Epithelial cell of alveolus of lung (primary cell): ENCODE measurements at places on chromosomes 16 and 17. TPM values are rescaled to one million over a fixed set of nuclear protein-coding genes. Genes with fewer than 3 reads are reported as not detected.

The GGNBP2 gene
- total RNA-seq: 30.8 and 36.2 TPM in 2 replicates

The G6PC1 gene
- not detected in 2 replicates for total RNA-seq

The NACA2 gene
- not detected in 2 replicates for total RNA-seq

The STX1B gene
- total RNA-seq: 0.91 and 7.0 TPM in 2 replicates

The CCL7 gene
- 2.4 and 10.0 TPM in 2 replicates for total RNA-seq

The CFAP52 gene
- total RNA-seq: not detected in 2 replicates

The SLC2A4 gene
- total RNA-seq: 0.13 and 0.96 TPM in 2 replicates

The PTX4 gene
- total RNA-seq: not detected in 2 replicates

The BCAS3 gene
- 7.1 and 15.4 TPM in 2 replicates for total RNA-seq

The KRTAP4-5 gene
- not detected in 2 replicates for total RNA-seq

The ARL17A gene
- total RNA-seq: 2.2 and 7.7 TPM in 2 replicates

The CRAMP1 gene
- 5.6 and 11.0 TPM in 2 replicates for total RNA-seq

The GNGT2 gene
- total RNA-seq: 1.4 TPM in 1 of 2 replicates, not detected in the other

The OR1A1 gene
- total RNA-seq: not detected in 2 replicates

The MMP25 gene
- 0.13 TPM in 1 of 2 replicates, not detected in the other for total RNA-seq

The TMEM220 gene
- total RNA-seq: 1.4 and 8.9 TPM in 2 replicates

The KCNJ2 gene
- total RNA-seq: 1.7 and 3.7 TPM in 2 replicates

The TNFSF12 gene
- total RNA-seq: 16.0 and 20.4 TPM in 2 replicates

The OR3A3 gene
- total RNA-seq: not detected in 2 replicates

The C1QTNF8 gene
- total RNA-seq: not detected in 2 replicates

The CCL17 gene
- not detected in 2 replicates for total RNA-seq

The PRCD gene
- total RNA-seq: 3.7 and 14.2 TPM in 2 replicates

The CMTM3 gene
- total RNA-seq: 60.4 and 80.2 TPM in 2 replicates

The TK1 gene
- total RNA-seq: 64.4 and 183 TPM in 2 replicates

The CEP295NL gene
- 0.13 TPM in 1 of 2 replicates, not detected in the other for total RNA-seq

The C16orf46 gene
- 0.13 and 0.88 TPM in 2 replicates for total RNA-seq

The OR1F1 gene
- not detected in 2 replicates for total RNA-seq

The CLEC18A gene
- 0.08 and 0.13 TPM in 2 replicates for total RNA-seq

The NLRC5 gene
- 7.3 and 9.6 TPM in 2 replicates for total RNA-seq

The TP53TG3B gene
- not detected in 2 replicates for total RNA-seq

The CRISPLD2 gene
- total RNA-seq: 113 and 252 TPM in 2 replicates

The CSH1 gene
- total RNA-seq: not detected in 2 replicates

The DRC3 gene
- 0.40 and 1.4 TPM in 2 replicates for total RNA-seq

The RHBDF1 gene
- 28.1 and 42.7 TPM in 2 replicates for total RNA-seq

The RMI2 gene
- 10.9 and 18.0 TPM in 2 replicates for total RNA-seq

The CNGB1 gene
- total RNA-seq: under 0.01 TPM in 1 of 2 replicates, not detected in the other

The SLFN5 gene
- 42.8 and 49.8 TPM in 2 replicates for total RNA-seq

The ADAMTS18 gene
- total RNA-seq: 0.16 and 1.3 TPM in 2 replicates

The LUC7L3 gene
- total RNA-seq: 8.5 and 41.8 TPM in 2 replicates

The LRRC59 gene
- total RNA-seq: 92.0 and 210 TPM in 2 replicates

The WWP2 gene
- 18.7 and 23.8 TPM in 2 replicates for total RNA-seq

The COX6A2 gene
- not detected in 2 replicates for total RNA-seq

The MPP3 gene
- total RNA-seq: 4.1 and 4.8 TPM in 2 replicates

The HEATR9 gene
- total RNA-seq: not detected in 2 replicates

The SOX15 gene
- total RNA-seq: 0.52 and 2.8 TPM in 2 replicates

The SPAG9 gene
- total RNA-seq: 32.3 and 43.4 TPM in 2 replicates

The PRSS8 gene
- total RNA-seq: 4.1 TPM in 1 of 2 replicates, not detected in the other

The TRPV3 gene
- total RNA-seq: 0.08 and 0.13 TPM in 2 replicates

The INCA1 gene
- total RNA-seq: 0.32 and 0.39 TPM in 2 replicates
